ENCODE measurements at places on chromosomes 6 and 20.

DNA sequence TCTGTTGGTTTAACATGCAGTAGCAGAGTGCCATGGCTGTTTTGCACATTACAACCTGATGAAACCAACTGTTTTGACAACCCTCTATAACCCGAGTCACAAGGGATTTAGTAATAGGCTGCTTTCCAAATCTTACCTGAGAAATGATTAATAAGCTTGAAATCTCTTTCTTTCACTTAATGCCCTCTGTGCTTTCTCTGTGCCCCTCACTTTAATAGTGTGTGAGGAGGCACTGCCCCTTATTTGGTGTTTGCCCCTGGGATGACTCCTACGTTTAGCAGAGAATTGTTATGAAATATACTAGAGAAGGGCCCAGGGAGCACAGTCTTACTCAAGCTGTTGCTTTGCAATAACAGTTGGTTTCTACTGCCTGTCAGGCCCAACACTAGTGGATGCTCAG is 31.0 kb upstream of the PTCHD4 start:
- no peak for DNase-seq

DNA sequence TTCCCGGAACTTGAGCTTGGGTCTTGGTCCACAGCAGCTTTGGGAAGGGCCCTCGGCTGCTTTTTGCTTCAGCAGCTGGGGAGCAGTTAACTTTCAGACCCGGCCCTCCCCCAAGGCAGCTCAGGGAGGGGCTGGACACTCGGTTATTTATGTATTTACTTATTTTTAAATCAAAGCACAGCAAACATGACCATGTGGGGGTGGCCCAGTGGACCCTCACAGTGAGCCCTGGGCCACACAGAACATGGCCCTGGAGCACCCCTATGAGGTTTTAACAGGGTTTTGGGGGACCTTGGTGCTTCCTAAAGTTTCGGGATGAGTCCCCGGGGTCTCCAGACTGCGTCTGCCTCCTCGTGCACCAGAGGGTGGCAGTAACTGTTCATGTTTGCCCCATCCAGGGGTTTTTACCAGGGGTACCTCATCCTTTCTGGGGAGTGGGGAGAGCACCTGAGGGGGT is 26.6 kb upstream of the NPBWR2 start:
- no peak for DNase-seq

- DNase-seq = no peak
These were observed 149.7 kb upstream of the TNFAIP3 start for GRCh38 chr6:137717074-137718073.

DNA sequence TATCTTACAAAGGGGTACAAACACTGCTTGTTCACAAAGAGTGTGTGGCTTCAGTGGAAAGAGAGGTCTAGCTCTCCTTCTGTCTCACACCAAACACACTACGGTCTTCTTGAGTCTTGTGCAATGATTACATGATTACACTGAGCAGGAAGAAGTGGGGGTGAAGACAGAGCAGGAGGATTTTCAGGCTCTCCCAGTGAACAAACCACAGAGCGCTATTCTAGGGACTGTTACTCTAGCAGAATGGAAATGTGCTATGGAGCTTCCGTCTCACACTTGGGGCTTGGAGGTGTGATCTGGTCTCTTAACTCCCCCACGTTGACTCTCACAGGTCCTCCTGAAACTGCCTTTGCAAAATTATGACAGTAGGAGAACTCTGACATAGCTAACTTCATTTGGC is 203.4 kb downstream of the MYLK4 start:
- DNase-seq = no peak

- DNase-seq = no peak
These were observed 36.3 kb upstream of the LRRC1 start for GRCh38 chr6:53758496-53758895.

- DNase-seq = no peak
These were observed 25.9 kb upstream of the FOXQ1 start for GRCh38 chr6:1285956-1286355.

DNA sequence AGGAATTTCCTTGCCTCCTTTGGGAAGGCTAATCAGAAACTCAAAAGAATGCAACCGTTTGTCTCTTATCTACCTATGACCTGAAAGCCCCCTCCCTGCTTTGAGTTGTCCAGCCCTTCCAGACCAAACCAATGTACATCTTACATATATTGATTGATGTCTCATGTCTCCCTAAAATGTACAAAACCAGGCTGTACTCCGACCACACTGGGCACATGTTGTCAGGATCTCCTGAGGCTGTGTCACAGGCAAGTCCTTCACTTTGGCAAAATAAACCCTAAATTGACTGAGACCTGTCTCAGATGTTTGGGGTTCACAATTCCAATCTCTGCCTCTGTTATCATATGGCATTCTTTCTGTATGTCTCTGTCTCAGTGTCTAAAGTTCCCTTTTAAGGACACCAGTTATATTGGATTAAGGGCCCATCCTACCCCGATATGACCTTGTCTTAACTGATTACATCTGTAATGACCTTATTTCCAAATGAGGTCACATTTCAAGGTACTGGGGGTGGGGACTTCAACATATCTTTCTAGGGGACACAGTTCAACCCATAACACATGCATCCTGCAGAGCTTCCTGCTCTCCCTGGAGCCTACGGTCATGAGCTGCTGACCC is 513.5 kb upstream of the JARID2 start:
- no peak for DNase-seq

GRCh38 chr6:49892280-49892679 is 25.9 kb upstream of the CRISP1 start:
- no peak for DNase-seq

- DNase-seq = no peak
These were observed 36.2 kb downstream of the BTBD9 start for GRCh38 chr6:38603496-38603895.

- DNase-seq = no peak
These were observed 5.8 kb upstream of the KIF3B start for GRCh38 chr20:32271620-32272019.

GRCh38 chr6:36608788-36609563 is 14.8 kb downstream of the SRSF3 start:
- no peak for DNase-seq

DNA sequence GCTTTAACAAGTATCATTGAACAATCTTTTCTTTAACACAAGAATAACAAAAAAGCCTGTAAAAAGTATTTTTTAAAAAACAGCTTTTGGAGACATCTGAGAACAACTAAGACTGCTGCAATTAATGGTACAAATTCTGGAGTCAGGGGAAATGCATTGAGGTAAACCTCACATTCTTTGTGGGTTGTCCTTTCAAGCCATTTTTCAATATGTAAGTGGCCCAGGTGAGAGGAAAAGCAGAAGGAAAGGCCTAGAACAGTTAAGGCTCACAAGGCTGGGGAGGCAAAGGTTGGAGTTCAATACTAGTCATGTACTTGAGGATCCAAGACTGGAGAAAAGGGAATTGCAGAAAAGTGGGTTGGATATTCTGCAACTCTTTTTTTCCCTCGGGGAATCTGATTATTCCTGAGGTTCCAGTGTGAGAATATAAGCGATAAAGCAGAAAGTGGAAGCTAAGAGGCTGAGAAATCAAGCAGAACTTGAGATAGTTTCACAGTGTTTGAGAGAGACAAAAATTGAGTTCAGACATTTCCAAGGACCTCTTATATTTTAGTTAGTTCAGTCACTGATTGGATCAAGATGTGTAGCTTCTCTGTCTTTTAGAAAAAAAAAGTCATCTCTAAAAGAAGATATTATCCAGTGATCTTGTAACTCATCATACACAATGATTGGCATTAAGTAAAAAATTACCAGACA is 25.0 kb upstream of the TXLNB start:
- no peak for DNase-seq

DNA sequence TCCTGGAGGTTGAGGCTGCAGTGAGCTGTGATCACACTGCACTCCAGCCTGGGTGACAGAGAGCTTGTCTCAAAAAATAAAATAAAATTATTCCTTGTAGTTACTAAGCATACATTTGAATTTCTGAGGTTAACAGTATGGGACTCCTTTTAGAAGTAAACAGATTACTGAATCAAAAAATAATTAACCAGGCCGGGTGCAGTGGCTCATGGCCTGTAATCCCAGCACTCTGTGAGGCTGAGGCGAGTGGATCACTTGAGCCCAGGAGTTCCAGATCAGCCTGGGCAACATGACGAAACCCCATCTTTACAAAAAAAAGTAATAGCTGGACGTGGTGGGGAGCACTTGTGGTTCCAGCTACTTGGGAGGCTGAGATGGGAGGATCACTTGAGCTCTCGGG is 22.1 kb upstream of the EEF1A1 start:
- no peak for DNase-seq

DNA sequence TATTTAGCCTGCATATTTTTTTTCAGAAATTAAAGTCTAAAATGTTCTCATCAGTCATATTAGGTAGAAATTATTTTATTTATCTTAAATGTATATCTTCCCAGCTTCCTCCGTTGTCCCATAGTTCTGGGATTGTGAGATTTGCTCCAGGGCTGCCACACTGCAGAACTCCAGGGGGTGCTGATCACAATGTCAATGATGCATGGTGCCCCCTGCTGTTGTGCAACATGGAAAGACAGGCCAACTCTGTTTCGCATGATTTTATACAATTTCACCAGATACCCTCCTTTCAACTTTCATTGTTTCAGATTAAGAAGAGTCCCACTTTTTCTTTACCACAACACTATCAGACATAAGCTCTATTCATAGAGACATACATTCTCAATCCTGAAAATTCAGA is 35.9 kb downstream of the ID4 start:
- no peak for DNase-seq

- DNase-seq = no peak
These were observed 155.0 kb downstream of the RALGAPA2 start for GRCh38 chr20:20557406-20557805.

DNA sequence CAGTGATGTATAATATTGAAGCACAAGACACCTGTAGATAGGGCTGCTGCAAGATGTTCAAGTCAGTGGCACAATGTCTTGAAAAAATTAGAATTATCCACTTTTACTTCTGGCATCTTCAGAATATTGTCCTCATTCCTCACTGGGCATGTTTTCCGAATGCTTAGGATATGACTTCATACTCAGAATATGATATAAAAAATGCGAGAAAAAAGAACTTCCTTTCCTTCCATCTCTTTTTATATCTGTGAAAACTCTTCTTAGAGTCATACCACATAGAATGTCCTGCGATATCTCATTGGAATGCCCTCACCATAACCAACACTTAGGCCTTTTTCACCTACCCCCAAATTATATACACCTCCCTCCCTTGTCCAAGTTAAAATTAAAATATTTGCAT is 4.6 kb downstream of the MAS1L start:
- DNase-seq = no peak

- DNase-seq = no peak
These were observed 157.5 kb downstream of the TRMT11 start for GRCh38 chr6:126143761-126144251.

GRCh38 chr6:26170181-26170580 is 83.0 kb downstream of the HFE start:
- no peak for DNase-seq

- DNase-seq = no peak
These were observed 195.7 kb upstream of the CITED2 start for GRCh38 chr6:139570166-139570565.

DNA sequence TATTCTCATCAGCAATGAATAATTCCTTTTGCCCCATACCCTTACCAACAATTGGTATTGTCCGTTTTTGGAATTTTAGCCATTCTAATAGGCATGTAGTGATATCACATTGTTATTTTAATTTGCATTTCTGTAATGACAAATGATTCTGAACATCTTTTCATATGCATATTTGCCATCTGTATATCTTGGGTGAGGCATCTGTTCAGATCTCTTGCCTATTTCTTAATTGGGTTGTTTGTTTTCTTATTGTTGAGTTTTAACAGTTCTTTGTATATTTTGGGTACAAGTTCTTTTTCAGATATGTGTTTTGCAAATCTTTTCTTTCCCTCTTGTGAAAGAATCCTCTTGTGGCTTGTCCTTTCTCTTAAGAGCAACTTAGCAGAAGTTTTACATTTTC is 69.6 kb downstream of the ZNF292 start:
- DNase-seq = no peak

DNA sequence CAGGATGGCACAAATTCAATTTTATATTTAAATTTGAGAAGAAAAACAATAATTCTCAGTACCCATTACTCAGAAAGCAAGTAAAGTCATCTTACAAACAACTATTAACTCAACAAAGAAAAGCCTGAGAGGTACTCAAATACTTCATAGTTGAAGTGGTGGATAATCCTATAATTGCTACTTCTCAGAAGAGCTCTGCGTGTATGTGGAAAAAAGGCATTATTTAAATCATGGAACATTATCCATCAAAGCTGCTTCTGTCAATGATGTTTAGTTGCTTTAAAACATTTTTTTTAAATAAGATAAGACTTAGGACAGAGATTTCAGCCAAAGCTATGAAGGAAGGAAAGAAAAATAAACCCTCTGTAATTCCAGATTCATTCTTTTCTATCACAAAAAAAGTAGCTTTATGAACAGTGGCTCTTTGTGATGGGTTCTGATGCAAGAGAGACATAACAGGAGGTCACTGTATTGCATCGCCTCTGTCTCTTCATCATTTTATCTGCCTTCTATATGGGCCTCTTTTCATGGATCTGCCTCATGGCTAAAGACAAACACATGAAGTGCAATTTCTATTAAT is 367.9 kb upstream of the SLC35B3 start:
- no peak for DNase-seq

DNA sequence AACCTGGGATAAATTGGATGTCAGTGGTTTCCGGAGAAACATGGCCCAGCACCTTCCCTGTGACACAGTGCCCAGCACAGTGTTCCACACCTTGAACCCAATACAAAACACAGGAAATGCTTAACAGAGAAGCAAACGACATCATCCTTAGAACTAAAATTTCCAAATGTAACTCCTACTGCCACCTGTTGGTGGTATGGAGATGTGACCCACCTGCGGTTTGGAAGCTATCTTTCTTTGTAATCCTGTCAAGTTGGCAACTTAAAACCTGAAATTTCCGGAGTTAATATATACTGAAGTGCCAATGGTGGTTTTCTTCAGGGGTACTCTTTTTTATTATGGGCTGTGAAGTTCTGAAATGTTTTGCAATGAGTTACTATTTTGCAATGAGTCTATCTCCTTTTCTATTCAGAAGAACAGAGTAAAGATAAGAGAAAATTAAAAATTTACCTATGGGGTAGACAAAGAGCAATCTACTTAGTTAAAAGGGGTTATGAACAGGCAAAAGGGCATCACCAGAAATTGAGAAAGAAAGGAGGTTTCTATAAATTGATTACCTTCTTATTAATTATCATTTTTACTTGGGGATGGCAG is 658.8 kb downstream of the PTPRT start:
- DNase-seq = no peak

GRCh38 chr6:16967470-16967817 is 134.4 kb upstream of the STMND1 start:
- DNase-seq = no peak

DNA sequence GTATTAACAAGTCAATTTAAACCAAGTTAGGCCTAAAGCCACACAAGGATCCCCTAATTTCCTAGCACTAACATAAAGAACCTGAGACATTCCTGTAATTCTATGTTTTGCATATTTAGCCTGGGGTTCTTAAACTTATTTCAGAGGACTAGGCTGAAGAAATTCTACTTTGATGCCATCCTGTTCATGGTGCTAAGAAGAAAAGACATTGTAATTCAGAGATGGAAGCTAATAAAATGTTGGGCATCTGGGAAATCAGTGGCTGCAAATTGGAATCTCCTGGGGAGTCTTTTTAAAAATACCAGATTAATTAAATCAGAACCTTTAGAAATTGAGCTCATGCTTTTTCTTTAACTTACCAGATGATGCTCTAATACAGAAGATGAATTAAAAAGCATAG is 26.2 kb upstream of the IRAK1BP1 start:
- DNase-seq = no peak

GRCh38 chr6:34104186-34104585 is 41.7 kb downstream of the GRM4 start:
- no peak for DNase-seq
